ENCODE measurements at places on chromosomes 13 and 19.
A peak's percentile ranks its signal among the peaks of the same experiment; 100 is the strongest.

GRCh38 chr19:49473868-49474541, at the start of gene FLT3LG:
Gene FLT3LG, plus strand, starts transcription at chr19:49474215. Its CDS starts 425 bp downstream, at chr19:49474640.
- peak; percentile 75 for DNase-seq

DNA sequence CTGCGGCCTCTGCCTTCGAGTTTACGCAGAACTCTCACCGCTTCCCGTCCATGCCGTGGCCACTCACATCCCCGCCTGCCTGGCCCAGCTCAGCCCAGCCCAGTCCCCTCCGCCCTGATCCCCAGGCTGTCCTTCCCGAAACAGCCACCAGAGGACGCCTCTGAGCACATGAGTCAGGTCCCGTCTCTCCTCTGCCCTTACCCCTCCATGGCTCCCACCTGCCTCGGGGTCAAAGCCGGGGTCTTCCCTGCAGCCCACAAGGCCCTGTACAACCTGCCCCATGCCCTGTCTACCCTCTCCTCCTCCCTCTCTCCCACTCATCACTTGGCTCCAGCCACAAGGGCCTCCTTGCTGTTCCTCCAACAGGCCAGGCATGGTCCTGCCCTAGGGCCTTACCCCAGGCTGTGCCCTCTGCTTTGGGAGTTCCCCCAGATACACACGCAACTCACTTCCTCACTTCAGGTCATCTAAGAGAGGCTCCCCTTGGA, 8.1 kb upstream of the SEMA6B start:
- DNase-seq = peak; percentile 60

DNA sequence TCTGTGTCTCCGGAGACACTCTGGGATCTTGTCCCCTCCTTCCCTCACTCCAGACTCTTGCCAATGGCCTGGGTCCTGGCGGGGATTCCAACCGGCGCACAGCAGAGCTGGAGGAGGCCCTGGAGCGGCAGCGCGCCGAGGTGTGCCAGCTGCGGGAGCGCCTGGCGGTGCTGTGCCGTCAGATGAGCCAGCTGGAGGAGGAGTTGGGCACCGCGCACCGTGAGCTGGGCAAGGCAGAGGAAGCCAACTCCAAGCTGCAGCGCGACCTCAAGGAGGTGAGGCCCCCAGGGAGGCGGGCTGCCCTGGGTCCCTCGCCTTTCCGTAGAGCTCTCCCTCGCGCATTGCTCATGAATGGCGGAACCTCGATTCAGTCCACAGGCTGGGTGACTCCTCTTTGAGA, 11.0 kb downstream of the PPFIA3 start:
- DNase-seq = no peak

GRCh38 chr13:57558051-57558467, 73.5 kb upstream of the PCDH17 start:
- no peak for DNase-seq

GRCh38 chr13:35747594-35747993, 271.1 kb upstream of the MAB21L1 start:
- DNase-seq = peak; percentile 47

- peak; percentile 47 for DNase-seq
Observed at GRCh38 chr19:23916991-23917390, 2.3 kb downstream of the ZNF726 start.

- DNase-seq = no peak
Observed at GRCh38 chr19:55611300-55611982, 6.0 kb downstream of the ZNF865 start.

DNA sequence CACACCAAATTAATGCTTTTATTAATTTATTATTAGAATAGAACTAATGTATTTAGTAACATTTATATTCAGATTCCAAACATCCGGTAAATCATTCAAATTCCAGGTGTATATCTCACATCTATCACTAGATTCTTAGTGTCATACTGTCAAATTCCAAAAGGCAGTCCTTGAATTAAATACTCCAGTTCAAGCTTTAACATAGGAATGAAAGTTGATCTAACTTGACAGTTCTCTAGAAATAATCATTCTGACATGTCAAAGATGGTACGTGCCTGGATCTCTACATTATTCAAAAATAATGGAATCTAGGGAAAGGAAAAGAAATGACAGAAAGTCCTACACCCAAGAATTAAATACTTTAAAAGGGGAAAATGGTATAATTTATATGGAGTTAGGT, 1161.5 kb downstream of the PCDH9 start:
- DNase-seq = no peak

DNA sequence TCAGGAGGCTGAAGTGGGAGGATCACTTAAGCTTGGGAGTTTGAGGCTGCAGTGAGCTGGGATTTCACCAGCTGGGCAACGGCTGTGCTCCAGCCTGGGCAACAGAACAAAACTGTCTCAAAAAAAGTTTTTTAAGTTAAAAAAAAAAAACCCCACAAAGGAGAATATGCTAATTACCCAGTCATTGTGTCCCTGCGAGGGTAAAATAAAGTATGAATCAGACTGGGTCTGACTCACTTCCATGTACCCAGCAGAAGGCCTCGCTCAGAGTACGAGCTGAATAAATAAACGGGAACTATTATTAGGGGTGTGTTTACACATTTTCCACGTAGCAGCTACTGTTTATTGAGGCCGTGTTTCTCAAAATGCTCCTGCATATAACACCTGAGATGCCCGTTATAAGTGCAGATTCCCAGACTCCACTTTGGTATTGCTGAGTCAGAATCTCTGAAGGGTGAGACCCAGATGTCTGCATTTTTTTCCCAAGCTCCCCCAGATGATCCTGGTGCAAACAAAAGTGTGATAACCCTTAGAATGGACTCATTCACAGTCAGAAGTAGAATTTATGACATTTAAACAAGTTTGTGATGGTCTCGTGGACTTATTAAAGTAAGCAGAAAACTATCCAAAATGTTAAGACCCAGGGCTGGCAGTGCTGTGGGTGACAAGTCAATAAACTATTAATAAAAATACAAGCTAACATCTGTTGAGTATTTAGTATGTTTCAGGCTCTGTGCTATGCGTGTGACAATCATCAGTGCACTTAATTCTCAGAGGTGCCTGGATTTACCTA, 28.2 kb downstream of the KCNC3 start:
- DNase-seq = peak; percentile 91

DNA sequence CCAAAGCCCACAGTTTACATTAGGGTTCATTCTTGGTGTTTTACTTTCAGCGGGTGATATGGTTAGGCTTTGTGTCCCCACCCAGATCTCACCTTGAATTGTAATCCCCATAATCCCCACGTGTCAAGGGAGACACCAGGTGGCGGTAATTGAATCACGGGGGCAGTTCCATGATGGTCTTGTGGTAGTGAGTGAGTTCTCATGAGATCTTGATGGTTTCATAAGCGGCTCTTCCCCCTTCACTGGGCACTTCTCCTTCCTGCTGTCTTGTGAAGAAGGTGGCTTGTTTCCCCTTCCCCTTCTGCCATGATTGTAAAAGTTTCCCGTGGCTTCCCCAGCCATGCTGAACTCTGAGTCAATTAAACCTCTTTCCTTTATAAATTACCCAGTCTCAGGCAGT, 12.0 kb downstream of the FPR2 start:
- DNase-seq = no peak

DNA sequence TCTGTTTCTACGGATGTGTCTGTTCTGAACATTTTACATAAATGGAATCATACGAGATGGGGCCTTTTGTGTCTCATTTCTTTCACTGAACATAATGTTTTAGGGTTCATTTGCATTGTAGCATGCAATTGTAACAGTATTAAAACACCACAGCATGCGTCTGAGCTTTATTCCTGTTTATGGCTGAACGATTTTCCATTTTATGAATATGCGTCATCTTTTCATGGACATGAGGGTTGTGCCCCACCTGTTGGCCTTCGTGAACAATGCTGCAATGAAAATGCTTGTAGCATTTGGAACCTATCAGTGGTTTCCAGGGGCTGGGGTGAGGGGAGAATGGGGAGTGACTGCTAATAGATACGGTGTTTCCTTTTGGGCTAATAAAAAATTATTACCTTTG, 5.1 kb downstream of the OR10H1 start:
- DNase-seq = peak; percentile 0

- peak; percentile 100 for DNase-seq
Observed at GRCh38 chr19:36114721-36115452, at the start of gene POLR2I. Gene POLR2I, minus strand, starts transcription at chr19:36114875. Its CDS starts 19 bp downstream, at chr19:36114856.

- no peak for DNase-seq
Observed at GRCh38 chr13:40581277-40581579, 85.2 kb downstream of the FOXO1 start.

DNA sequence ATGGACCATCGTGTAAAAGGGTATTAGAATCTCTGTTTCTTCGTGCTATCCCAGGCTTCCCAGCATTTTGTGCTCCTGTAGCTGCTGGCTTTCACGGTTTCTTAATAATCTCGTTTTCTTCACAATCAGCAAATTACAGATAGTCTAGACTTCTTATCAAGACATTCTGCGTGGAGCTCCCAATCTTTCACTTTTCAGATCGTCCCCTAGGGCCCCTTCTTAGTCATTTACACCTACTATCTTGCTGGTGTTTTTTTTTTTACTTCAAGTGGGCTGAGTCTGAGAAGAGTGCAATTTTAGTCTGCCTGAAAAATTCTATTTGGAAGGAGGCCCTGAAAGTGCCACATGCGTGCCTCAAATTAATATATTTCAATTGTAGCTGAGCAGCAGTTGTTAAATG, 275.1 kb downstream of the SHISA2 start:
- DNase-seq = no peak

GRCh38 chr13:102571075-102571474, 25.7 kb upstream of the TPP2 start:
- no peak for DNase-seq

DNA sequence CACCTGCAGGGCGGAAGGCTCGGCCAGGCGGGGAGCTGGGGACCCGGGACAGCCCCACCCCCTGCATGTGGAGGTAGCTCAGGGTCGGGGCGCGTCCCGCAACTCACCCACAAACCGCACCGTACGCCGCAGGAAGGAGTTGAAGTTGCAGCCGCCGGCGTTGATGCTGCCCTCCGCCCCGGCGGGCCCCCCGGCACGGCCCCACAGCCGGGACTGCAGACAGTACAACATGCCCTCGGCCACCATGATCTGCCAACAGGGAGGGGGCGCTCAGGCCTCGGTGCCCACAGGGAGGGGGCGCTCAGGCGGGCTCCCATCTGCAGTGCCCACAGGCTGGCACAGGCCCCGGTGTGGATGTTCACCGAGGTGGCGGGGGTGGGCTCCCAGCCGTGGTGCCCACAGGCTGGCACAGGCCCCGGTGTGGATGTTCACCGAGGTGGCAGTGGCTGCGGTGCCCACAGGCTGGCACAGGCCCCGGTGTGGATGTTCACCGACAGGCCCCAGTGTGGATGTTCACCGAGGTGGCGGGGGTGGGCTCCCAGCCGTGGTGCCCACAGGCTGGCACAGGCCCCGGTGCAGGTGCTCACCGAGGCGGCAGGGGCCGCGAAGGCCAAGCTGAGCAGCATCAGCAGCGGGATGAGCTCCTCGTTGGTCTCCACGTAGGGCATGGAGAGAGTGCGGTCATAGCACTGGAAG, 6.5 kb downstream of the PLPPR3 start:
- DNase-seq = no peak

DNA sequence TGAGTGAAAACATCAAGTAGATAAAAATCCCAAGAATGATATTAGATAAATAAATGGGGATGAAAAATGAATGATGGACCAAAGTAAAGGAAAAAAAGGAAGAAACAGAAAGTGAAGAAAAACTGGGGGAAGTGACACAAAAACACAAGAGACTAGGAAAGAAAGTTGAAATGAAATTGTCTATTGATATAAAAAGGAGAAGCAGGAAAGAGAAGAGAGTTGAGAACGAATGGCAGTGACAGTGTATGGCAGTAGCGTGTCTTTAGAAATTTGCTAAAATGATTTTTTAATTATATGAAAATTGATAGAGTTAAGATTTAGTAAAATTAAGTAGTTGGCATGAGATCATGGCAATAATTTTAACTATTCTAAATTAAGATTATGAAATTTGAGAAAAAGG, 36.3 kb upstream of the SGCG start:
- no peak for DNase-seq

DNA sequence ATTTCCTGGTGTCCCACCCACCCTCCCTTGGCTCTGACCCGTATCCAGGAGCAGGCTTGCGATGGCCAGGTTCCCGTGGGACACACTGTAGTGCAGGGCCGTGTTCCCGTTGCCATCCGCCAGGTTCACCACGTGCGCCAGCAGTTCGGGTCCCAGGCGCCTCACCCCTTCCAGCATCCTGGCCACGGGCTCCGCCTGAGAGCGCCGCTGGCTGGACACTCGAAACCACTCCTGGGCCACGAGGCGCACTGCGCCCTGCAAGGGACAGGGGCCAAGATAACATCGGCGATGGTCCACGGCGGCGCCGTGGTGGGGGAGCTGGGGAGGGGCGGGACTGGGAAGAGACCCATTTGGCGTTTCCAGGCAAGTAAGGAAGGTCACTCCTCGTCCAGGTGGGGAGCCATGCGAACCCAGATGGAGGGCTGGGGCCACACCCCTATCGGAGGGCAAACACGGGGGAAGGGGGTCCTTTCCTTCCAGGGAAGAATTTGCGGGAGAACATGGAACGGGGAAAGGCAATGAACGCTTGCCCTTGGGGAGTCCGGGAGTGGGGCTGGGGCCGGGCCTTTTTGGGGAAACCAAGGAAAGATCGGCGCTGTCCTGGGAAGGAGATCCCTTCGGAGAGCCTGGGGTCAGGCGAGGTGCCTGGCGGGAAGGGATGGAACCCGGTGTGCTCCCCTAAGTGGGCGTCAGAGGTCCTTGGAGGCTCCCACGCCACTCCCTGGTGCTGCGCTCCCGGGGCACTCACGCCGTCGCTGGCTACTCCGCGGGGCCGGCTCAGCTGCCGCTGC, 9.9 kb downstream of the KANK3 start:
- no peak for DNase-seq

GRCh38 chr19:1910177-1910576, 5.0 kb downstream of the ADAT3 start:
- peak; percentile 44 for DNase-seq

DNA sequence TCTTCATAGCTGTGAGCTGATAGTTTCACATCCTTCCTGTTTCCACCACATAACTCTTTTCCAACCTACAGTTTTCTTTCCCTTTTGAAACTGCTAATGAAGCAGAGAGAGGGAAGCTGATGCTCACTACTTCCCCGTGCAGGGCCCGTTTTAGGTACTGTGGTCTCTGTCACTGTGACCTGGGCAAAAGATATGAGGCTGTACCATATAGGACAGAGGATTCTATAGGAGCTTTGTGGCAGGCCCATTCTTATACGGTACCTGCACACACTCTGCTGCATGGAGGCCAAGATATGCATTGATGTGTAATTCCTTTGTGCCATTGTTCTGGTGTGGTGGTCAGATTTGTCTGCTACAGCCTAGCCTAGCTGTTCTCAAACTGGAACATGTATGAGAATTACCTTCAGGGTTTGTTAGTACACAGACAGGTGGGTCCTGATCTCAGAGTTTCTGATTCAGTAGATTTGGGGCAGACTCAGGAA, 577.3 kb downstream of the LMO7 start:
- DNase-seq = no peak
